ENCODE measurements at places on chromosomes 4 and X.

GRCh38 chr4:120052856-120053255, 13.8 kb downstream of the MAD2L1 start:
- no peak for DNase-seq

DNA sequence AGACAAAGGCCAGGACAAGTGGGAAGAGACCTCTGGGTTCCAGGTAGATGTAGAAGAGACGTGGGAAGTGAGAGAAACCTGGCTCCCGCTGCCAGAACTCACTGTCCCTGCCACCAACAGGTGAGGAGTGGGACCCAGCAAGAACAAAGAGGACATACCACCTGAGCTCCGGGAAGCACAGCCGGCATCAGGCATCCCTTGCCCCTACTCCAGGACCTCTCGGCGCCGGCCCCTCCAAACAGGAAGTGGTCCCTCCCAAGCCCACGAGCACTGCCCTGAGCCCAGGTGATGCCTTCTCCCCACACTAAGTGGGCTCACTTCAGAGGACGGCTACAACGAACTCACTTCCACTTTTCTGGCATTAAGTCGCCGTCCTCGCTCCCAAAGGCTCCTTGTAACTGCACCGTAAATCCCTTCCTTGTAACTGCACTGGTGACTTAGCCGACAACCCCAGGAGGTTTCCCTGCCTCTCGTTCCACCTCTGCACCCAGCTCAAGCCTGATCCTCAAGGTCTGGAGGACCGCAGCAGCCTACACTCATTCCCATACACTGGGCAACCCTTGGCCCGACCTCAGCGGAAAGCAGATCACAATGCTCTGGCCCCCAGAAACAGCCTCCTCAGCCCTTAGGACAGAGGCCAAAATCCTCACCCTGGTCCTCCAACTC, 8.8 kb downstream of the FAM53A start:
- no peak for DNase-seq

GRCh38 chrX:46873746-46874145, 36.9 kb downstream of the RP2 start:
- DNase-seq: no peak

GRCh38 chrX:107470971-107471370, 21.5 kb downstream of the FRMPD3 start:
- DNase-seq: no peak

DNA sequence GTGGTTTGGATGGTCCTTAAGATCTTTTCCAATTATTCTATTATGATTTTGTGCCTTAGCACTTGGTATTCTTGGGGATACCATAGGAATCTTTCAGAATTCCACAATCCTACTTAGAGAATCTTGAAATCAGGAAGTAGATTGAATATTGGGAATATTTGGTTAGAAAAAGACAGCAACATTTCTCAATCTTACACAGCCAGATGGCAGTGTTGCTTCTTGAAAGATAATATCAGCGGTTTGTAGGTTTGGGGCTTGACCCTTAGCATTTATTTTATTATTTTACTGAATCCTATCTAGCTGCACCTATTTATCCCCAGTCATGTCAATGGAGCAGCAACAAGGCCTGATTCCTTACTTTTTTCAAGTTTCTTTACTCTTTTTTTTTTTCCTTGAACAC, 28.6 kb downstream of the MAGEB1 start:
- no peak for DNase-seq

GRCh38 chr4:110905367-110905766, 282.5 kb upstream of the PITX2 start:
- no peak for DNase-seq

DNA sequence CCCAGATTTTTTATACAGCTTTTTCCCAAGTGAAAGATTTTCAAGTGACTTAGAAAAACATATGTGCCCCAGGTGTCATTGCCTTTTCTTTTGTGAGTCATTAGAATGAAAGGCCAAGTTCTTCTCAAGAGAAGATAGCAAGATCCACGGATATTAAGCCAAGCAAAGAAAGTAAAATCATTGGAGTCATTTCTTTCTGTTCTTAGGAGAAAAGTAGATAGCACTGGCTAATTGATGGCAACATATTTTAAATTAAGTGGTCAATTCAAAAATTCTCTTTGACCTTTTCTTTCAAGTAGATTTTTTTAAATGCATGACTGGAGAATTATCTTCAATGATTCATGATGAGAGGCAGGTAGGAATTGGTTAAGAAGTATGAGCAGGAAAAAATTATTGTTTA, 94.4 kb downstream of the HHIP start:
- no peak for DNase-seq

DNA sequence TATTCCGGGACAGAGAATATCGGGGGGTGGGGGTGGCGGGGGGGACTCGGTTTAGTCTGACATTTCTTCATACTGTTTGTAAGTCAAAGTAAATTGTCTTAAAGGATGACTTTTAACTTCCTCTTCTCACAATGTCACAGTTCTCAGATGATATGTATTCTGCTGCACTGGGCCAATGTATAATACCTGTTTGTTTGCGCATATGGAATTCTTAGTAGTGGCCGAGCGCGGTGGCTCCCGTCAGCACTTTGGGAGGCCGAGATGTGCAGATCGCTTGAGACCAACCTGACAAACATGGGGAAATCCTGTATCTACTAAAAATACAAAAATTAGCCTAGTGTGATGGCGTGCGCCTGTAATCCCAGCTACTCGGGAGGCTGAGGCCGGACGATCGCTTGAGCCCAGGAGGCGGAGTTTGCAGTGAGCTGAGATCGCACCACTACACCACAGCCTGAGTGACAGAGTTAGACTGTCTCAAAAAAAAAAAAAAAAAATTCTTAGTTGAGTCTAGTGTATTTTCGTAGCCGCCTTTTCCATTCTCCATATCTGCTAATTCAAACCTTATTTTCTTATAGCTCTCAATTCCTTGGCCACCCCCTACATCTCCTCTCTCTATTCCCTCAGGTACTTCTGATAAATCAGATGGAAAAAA, 851 bp downstream of the POLR2B start:
- DNase-seq: peak; percentile 42

DNA sequence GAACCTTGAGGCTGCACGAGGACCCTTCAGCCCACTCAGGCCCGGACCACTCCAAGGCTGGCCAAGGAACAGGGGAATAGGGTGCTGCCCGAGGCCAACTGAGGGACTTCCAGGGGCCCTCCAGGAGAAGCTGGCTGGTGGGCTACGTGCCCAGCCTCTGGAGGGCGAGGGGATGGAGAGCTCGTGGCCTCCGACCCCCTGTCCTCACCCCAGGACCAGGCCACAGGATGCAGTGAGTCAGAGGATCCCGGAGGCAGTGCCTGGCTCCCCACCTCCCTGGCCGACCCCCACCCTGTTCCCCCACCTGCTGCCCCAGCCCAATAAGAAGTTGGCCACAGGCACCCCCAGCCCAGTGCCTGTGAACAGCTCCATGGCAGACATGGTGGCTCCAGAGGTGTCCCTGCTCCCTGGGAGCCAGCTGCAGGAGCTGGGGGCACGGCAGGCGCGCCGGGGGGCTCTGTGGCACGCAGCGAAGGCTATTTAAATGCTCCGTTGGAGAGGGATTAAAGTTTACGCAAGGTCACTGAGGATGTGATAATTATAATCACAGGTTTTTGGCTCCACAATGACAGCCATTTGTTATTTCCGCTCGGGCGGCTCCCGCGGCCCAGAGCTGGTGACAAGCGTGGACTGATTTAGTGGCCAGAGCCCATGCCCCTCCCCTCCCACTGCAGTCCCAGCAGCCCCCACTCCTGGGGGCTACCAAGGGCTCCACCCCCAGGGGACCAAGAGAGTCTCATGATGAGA, 95.7 kb upstream of the NKX1-1 start:
- DNase-seq: no peak

GRCh38 chrX:151359931-151360871, 36.8 kb upstream of the VMA21 start:
- no peak for DNase-seq

DNA sequence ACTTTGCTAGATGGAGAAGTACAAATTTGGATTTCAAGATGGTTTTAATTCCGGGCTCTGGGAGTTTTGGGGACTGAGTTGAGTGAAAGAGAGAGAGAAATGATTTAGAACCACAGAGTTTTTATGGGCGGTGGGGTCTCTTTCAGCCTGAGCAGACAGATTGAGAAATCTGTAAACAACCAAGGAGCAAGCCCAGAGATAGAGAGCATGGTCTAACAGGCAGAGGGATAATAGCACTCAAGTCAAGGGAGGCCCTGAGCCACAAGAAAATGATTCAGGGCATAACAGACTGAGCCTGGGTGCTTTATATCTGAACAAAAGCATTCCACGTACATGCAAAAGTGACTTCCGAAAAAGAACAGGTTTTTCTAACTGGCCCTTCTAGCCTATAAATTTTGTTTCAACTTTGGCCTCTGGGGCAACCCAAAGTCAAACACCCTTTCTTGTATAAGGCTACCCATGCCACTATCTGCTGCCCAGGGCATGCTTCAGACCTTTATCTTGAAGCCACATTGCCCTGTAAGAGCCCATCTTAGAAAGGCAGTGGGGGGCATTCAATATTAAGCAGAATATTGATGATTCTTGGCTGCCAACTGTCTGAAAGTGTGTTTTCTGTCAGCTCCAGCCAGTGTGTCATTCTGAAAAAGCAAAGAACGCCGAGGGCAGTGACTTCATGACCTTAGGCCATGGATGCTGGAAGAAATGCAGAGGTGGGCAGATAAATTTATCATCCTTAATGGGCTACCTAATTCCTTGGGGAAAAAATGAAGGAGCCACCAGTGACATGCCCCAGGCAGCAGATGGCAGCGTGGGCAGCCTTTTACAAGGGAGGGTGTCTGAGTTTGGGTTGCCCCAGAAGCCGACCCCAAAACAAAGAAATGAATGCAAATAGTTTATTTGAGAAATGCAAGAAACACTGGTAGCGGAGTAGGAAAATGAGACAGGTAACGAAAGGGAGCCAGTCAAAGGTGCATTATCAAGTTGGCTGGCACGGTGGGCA, 637.6 kb downstream of the MID1IP1 start:
- DNase-seq: no peak

DNA sequence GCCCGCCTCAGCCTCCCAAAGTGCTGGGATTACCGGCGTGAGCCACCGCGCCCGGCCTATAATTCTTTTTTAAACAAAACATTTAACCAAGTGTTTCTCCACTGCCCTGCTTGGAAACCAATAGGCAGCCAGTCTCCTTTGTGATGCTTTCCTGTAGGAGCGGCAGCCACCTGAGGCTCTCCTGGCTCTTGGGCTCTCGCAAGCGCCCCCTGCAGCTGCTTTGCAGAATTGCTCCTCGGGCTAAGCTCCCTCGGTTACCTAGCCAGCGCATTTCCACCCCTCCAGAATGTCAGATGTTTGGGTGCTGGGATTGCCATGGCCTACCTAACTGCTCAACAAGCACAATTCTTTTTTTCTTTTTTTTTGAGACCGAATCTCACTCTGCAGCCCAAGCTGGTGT, 7.7 kb downstream of the S100P start:
- DNase-seq: no peak

DNA sequence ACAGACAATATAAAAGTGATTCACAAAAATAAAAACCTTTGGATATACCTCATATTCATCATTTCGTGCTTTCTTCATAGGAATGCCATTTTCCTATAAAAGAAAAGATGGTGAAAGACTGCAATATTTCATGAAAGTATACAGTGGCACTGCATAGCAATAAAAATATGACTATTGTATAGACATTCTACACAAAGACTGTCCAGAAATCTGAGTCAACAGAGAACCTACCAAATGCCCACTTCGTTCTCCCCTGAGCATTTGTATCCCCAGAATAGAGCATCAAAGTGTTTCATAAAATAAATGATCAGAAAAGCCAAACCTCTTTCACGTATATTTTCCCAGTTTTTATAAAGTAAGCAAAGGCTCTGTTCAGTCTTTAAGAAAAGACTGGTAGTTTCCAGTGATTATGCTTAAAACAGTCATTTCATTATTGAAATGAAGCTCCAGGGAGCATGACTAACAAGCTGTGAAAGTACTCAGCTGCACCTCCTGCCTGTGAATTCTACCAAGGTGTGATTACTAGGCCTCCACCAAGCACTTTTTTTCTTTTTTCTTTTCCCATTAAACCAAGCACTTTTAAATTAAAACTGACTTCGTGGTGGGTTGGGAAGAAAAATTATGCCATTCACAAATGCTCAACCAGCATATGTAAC, 20.2 kb downstream of the PPA2 start:
- no peak for DNase-seq

DNA sequence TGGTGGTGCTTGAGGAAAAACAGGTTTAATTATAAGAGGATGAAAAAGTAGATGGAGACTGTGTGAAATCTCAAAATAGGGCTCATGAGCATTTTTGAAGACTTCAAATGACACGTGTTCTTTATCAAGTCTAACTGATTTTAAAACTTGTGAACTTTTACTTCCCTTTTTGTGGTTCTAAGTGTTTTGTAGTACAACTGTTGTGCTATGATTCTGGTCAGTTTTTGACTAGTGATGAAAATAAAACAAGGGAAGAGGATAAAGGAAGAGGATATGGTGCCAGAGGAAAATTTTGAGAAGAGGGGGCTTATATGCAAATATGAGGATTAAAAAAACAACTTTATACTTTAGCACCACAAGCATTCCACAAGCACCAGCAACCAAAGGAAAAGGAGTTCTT, 644.0 kb downstream of the RPA4 start:
- DNase-seq: no peak

DNA sequence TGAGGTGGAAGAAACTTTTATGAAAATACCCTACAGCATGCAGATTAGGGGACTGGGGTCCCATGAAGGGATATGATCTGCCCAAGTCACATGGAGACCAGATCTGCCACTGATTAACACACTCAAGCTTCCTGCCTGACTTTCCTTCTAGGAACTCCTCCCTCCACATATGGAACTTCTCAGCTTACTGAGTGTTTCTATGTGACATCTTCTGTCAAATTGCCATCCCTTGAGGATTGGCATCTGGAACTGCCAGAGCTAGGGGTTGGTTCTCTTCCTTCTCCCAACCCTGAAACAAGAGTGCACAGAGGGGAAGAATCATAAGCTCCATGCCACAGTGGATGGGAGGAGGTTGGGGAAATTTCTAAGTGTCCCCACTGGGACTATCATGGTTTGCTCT, 150.6 kb upstream of the MBNL3 start:
- no peak for DNase-seq

- no peak for DNase-seq
These were observed 248.9 kb downstream of the HS3ST1 start for GRCh38 chr4:11179796-11180195.

- no peak for DNase-seq
These were observed 31.7 kb downstream of the MAD2L1 start for GRCh38 chr4:120034913-120035312.

DNA sequence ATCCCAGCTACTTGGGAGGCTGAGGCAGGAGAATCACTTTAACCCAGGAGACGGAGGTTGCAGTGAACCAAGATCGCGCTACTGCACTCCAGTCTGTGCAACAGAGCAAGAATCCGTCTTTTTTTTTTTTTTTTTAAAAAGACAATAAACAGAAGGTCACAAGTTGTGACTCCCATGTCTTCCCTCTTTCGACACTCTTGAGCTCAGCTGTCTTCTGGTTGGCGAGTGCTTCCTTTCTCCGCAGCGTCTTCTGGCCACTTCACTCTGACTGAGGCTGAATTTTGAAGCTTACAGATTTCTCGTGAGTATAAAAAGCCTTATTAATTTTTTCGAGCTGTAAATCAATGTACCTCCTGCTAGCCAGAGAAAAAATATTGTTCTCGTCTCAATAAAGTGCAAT, 124.9 kb downstream of the STOX2 start:
- DNase-seq: no peak

- DNase-seq: no peak
These were observed 103.8 kb upstream of the LEF1 start for GRCh38 chr4:108272561-108272960.

- DNase-seq: no peak
These were observed 80.3 kb downstream of the GPC4 start for GRCh38 chrX:133335027-133335426.

Data from activated T-helper 1 cell treated with anti-CD3 and anti-CD28 coated beads, Interleukin-12 subunit alpha, Interleukin-12 subunit beta, Interleukin-2, Interleukin-4 antibody, amounts not matched to agents 30 ng/mL and 10 ng/mL and 1 ng/mL, durations not matched to agents 14 hours and 24 hours and 36 hours (primary cell).